ENCODE measurements at places on chromosomes 4 and X. TPM values are rescaled to one million over a fixed set of nuclear protein-coding genes. Genes with fewer than 3 reads are reported as not detected.

GRCh38 chrX:121179972-121180371 lies 132.6 kb downstream of the GLUD2 start:
- H3K36me3 ChIP-seq, result no peaks in the 10 kb centered on the region
- H3K4me1 ChIP-seq, result no peaks in the 10 kb centered on the region
- H3K27me3 ChIP-seq, result no peaks in the 10 kb centered on the region
- DNase-seq, result no peak

DNA sequence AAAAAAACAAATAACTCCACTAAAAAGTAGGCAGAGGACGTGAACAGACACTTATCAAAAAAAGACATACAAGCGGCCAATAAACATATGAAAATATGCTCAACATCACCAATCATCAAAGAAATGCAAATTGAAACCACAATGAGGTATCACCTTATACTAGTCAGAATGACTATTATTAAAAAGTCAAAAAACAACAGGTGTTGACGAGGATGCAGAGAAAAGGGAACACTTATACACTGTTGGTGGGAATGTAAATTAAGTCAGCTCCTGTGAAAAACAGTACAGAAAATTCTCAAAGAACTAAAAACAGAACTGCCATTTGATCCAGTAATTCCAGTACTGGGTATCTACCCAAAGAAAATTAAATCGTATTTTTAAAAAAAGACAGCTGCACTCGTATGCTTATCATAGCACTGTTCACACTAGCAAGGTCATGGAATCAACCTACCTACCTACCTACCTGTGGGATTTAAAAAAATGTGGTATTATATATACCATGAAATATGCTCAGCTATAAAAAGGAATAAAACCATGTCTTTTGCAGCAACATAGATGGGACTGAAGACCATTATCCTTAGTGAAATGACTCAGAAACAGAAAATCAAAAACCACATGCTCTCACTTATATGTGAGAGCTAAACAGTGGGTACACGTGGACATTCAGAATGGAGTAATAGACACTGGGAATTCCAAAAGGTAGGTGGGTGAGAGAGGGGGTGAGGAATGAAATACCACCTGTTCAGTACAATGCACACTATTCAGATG lies 24.8 kb upstream of the PTPN13 start:
- H3K27me3 ChIP-seq, result no peaks in the 10 kb centered on the region
- H3K36me3 ChIP-seq, result no peaks in the 10 kb centered on the region
- no peaks in the 10 kb centered on the region for H3K4me1 ChIP-seq

- H3K27ac ChIP-seq, result no peak overlapping the region
- H3K4me1 ChIP-seq, result no peaks in the 10 kb centered on the region
- no peak for DNase-seq
- H3K27me3 ChIP-seq, result no peaks in the 10 kb centered on the region
- no peaks in the 10 kb centered on the region for H3K36me3 ChIP-seq
- no peak overlapping the region for H3K4me3 ChIP-seq
Measured at GRCh38 chr4:17166954-17167353, 268.5 kb upstream of the LDB2 start.

DNA sequence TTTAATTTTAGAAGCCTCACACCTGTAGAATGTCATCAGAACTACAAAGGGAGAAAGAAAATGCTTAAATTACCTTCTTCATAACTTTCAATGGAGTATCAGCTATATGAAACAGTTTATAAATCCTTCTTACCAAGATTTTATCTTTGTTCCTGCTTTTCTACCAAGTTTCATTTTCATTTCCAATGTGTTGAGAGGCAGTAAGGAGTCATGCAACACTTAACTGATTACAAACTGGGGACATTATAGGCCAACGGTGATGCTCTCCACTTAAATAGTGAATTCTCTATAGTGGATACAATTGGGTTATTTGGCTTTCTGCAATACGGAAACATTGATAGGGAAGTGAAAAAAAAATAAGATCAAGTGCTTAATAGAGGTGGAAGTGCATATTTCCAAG lies 145.2 kb upstream of the FTHL17 start:
- no peaks in the 10 kb centered on the region for H3K36me3 ChIP-seq
- no peak overlapping the region for H3K27ac ChIP-seq
- no peak for DNase-seq
- H3K4me1 ChIP-seq, result peaks cover 8% of the 10 kb centered on the region
- H3K27me3 ChIP-seq, result no peaks in the 10 kb centered on the region

DNA sequence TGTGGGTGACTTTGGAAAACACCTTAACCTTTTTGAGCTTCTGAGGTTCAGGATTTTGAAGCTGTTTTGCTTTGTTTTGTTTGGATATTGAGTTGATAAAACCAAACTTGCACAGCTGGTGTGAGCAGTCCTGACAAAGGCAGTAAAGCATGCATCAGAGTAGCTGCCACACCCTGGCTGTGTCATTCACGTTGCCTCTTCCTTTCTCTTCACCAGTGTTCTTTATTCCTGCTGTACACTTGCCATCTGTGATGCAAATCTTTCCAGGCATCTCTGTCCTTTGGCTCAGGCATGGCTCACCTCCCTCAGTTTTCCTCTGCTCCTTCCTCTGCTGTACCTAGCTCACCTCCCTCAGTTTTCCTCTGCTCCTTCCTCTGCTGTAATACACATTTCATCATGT lies 1850.2 kb upstream of the AGA start:
- no peak for DNase-seq
- no peaks in the 10 kb centered on the region for H3K36me3 ChIP-seq
- no peaks in the 10 kb centered on the region for H3K27me3 ChIP-seq
- H3K4me1 ChIP-seq, result no peaks in the 10 kb centered on the region
- H3K4me3 ChIP-seq, result no peak overlapping the region

DNA sequence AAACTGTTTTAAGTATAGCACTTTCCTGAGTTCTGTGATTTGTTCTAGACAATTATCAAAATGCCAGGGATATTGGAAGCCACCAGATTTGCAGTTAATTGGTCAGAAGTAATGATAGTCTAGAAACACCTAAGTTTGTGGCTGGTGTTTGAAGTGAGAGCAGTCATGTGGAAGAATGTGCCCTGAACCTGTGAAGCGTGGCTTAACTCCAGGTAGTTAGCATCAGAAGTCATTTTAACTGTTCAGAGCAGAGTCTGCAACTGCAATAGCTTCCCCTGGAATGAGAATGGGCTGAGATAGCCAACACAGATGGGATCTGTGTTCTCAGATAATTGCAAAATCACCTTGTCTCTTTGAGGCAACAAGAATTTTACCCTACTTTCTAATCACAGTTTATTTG lies 255.1 kb upstream of the GK2 start:
- no peak overlapping the region for H3K27ac ChIP-seq
- H3K4me3 ChIP-seq, result no peak overlapping the region
- H3K36me3 ChIP-seq, result no peaks in the 10 kb centered on the region
- DNase-seq, result no peak
- H3K27me3 ChIP-seq, result no peaks in the 10 kb centered on the region

GRCh38 chrX:19040373-19040772 lies 56.5 kb upstream of the PHKA2 start:
- H3K27me3 ChIP-seq, result no peaks in the 10 kb centered on the region
- no peak for DNase-seq
- H3K4me1 ChIP-seq, result 0 out of 2 replicates have a peak, but pooled peaks cover under 1% of the 10 kb centered on the region
- H3K27ac ChIP-seq, result no peak overlapping the region
- no peak overlapping the region for H3K4me3 ChIP-seq

DNA sequence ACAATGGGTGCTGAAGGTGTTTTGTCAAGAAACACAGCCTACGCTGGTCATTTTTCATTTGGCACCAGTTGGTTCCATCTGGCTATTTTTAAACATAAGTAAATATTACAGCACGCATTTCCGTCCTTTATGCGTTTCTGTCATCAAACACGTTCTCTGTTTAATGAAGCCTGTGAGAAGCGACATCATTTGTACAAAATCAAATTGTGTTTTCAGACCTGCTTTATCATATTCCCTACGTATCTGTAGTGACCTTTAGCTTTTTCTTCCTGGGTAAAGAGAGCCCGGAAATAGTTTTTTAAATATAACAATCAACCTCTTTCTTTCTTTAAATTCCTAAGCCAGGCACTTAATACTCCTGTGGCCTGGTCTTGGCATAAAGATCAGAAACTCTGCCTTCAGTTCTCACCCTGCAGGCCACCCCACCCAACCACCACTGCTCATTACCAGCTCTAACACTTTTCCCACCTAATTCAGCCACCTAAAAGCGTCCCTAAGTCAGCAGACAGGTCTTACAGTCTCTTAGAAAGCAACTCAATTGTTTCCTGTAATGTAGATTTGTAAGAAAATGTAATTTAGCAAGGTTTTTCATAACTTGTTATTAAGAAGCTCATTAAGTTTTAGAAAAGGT lies 30.4 kb downstream of the ACSL1 start:
- no peak for DNase-seq
- H3K4me3 ChIP-seq, result no peak overlapping the region
- no peak overlapping the region for H3K27ac ChIP-seq
- H3K27me3 ChIP-seq, result no peaks in the 10 kb centered on the region
- H3K36me3 ChIP-seq, result no peaks in the 10 kb centered on the region

DNA sequence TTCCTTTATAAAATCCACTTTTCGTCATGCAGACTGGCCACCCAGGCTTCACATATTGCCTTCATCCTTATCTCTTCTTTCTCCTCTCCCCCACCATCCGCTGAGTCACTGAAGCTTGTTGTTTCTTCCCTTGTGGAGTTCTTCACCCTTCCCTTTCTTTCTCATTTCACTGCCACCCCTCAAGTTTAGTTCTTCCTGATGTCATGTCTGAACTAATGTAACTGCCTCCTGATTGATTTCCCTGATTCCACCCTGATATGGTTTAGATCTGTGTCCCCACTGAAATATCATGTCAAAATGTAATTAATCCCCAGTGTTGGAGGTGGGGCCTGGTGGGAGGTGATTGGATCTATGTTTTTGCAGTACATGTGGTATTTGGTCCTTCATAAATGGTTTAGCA lies 151.4 kb downstream of the CPEB2 start:
- DNase-seq, result no peak
- H3K27me3 ChIP-seq, result no peaks in the 10 kb centered on the region
- no peak overlapping the region for H3K27ac ChIP-seq

DNA sequence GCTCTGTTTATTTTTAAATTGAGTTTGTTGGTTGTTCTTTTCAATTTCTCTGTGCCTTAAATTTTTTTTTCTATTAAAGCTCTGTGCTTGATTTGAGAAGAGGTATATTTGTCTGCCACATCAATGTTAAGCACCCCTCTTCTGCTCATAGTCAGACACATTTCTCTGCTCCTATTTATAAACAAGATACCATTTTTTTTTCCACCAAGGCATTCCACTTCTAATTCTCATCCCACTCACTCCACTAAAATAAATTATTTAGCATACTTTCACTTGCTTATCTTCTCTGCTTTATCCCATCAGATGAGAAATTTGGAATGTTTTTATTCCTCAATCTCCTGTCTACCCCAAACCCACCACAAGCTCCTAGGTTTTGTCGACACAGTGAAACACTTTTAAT lies 127.0 kb upstream of the PDE5A start:
- H3K4me3 ChIP-seq, result no peak overlapping the region
- DNase-seq, result no peak
- no peaks in the 10 kb centered on the region for H3K27me3 ChIP-seq
- no peaks in the 10 kb centered on the region for H3K36me3 ChIP-seq
- no peaks in the 10 kb centered on the region for H3K4me1 ChIP-seq

DNA sequence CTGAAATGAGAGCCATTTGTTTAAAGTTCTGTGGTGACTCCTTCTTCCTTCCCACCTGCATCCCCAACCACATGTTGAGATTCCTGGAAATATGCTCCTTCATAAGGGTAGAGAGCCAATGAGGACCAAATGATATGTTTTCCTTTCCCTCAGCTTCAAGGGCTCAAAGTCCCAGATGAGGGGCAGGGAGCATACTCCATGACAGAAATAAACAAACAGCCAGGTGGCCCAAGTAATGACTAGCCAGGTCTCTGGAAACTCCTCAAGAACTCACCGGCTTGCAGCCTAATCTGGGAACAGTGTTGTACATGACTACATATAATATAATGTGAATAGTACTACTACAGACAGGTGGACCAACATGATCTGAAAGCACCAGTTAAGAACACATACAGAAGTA lies 392.3 kb downstream of the PACRGL start:
- no peak overlapping the region for H3K27ac ChIP-seq
- H3K4me1 ChIP-seq, result no peaks in the 10 kb centered on the region
- no peaks in the 10 kb centered on the region for H3K36me3 ChIP-seq
- no peak for DNase-seq
- H3K4me3 ChIP-seq, result no peak overlapping the region

GRCh38 chr4:125714845-125715244 lies 400.1 kb downstream of the FAT4 start:
- no peaks in the 10 kb centered on the region for H3K36me3 ChIP-seq
- DNase-seq, result no peak
- H3K4me1 ChIP-seq, result peaks cover 3% of the 10 kb centered on the region
- H3K27me3 ChIP-seq, result no peaks in the 10 kb centered on the region

DNA sequence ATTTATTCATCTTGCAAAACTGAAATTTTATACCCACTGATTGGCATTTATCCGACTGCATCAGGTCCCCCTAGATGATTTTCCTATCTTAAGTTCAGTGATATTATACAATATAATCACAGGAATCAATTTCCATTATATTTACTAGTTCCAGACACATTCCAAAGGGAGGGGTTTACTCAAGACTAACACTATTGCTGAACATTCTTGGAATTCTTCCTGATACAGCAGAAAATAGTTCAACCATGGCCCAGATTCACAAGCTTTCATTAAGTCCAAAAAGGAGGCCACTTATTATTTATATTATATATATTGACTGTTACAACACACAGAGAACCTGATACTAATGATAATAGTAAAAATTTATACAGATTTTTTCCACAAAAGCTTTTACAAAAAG lies 2353.6 kb downstream of the PCDH7 start:
- DNase-seq, result no peak
- no peaks in the 10 kb centered on the region for H3K36me3 ChIP-seq
- H3K27me3 ChIP-seq, result no peaks in the 10 kb centered on the region
- H3K4me1 ChIP-seq, result no peaks in the 10 kb centered on the region

RPS6KA3 gene
- total RNA-seq, result 51.4 TPM

DNA sequence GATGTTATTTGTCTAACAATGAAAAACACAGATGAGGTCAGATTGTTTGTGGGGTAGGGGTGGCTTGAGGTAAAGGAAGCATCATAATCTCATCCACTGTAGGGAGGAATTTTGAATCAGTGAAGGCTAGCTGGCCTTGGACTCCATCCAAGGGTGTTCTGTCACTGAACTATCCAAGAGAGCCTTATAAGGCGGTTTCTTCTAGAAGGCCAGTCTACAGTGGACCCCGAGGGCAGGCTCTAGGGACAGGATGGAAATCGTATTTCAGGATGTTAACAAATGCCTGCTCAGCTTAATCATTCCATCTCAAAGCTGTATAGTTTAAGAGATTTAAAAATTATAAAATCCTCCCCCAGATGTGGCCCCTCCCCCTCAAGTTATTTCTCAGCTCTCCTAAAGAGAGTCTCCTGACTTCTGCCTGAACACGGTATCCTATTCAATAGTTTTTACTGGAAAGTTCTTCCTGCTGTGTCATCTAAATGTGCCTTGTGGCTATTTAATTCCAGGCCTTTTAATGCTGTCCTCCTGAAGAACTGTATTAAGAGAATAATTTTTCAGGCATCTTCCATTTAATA lies 8.0 kb downstream of the IGFBP7 start:
- H3K36me3 ChIP-seq, result no peaks in the 10 kb centered on the region
- no peaks in the 10 kb centered on the region for H3K27me3 ChIP-seq
- no peak overlapping the region for H3K27ac ChIP-seq
- H3K4me1 ChIP-seq, result no peaks in the 10 kb centered on the region
- no peak for DNase-seq
- no peak overlapping the region for H3K4me3 ChIP-seq

- no peak overlapping the region for H3K27ac ChIP-seq
- no peaks in the 10 kb centered on the region for H3K4me1 ChIP-seq
- no peaks in the 10 kb centered on the region for H3K36me3 ChIP-seq
- no peak for DNase-seq
- no peak overlapping the region for H3K4me3 ChIP-seq
Measured at GRCh38 chr4:5545271-5545670, 163.1 kb downstream of the EVC2 start.

GAGE12J gene
- not detected for total RNA-seq

GRCh38 chr4:74529284-74530041 lies 84.5 kb downstream of the AREG start:
- H3K36me3 ChIP-seq, result no peaks in the 10 kb centered on the region
- H3K4me3 ChIP-seq, result no peak overlapping the region
- no peak overlapping the region for H3K27ac ChIP-seq
- DNase-seq, result no peak

All from PC-9 (cell line).